ENCODE measurements at places on chromosomes 6 and 20.

DNA sequence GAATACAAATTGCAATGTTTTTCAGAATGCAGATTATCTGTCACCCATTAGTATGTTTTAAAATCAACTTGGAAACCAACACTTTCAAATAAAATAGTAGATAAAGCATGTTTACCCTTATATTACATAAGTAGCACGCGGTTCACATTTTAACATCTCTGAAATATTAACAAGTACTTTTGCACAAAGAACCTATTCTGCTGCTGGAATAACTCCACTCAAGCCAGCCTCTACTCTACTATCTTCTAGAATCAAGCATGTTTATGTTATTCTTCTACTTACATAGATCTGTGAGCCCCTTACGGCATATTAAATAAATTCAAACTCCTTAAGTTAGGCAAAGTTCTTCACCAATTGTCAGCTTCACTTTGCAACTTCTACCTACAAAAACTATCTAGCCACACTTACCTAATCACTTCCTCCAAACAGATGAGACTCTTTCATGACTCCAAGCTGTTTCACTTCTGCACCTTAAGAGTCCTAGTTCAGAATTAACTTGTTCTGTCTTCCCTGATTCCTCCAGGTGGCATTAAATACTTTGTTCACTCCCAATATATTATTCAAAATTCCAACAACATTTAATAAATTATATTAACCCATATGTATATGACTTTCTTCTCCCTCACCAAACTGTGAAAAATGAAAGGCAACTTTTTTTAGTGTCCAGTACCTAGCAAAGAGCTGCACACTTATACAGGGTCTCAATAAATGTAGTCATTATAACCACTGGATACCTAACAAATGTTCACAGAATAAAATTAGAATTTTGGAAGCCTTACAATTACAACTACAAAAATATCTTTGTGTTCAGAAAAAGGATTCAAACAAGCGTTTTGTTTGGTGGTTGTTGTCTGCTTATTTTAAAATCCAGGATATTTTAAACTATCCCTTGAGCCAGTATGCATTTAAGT lies 12.1 kb downstream of the CEP85L start:
- DNase-seq = no peak

GRCh38 chr6:81838031-81838430 lies 85.5 kb upstream of the TENT5A start:
- DNase-seq = no peak

GRCh38 chr20:12318043-12318442 lies 400.4 kb downstream of the BTBD3 start:
- no peak for DNase-seq

DNA sequence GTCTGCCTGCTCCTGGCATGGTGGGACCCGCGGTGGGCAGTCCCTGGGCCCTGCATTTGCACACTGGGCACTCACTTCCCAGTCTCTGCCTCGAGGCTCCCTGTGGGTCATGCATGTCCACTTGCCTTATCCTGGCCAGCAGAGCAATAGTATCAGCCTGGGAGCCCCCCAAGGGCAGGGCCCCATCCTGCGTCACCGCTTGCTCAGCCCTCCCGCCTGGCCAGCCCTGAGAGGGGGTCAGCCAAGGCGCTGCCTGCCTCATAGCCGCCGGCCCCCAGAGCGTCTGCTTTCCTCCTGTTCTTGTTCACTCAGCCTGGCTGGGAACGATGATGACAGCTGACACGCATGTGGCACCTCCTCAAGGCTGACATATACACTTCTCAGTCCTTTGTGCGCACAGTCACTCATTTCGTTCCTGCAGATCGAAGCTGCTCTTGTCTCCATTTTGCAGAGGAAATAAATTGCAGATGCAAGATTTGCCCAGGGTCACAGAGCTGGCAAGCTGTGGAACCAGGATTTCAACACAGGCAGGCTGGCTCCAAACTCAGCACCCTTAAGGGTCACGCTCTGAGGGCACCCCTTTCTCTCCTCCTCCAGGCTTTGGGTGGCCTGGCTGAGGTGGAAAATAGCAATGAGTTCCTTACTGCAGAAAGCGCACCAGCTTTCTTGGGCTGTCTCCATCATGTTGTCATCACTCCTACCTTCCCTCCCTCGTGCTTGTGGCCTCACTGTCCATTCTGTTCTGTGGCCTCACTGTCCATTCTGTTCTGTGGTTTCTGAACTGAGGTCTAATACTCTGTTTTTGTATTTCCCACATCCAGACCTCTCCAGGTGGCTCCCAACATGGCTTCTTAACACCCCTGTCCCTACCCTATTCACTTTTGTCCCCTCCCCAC lies 17.2 kb downstream of the KCNK17 start:
- no peak for DNase-seq

DNA sequence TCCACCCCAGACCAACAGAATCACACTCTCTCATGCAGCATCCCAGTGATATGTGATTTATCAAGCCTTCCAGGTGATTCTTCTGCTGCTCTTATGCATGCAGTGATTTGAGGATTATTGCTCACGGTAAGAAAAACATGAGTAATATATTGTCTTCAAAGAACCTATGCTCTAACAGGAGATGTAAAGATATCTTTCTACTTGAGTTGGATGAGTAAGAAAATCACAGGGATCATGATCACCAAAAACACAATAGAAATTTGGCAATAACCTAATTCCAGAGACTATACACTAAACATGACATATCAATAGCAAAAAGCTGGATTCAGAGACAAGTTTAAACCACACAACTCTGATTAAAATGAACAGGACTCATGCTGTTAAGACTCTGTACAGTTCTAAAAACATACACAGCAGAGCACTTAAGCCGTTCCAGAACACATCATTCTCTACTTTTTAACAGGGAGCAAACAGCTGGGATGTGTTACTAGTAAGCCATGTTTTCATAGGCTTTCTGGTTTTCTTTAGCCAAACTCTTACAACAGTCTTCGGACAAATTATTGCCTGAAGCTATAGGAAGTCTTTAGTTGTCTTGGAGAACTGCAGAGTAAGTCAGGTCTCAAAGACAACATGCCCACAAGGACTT lies 568.6 kb downstream of the HAO1 start:
- DNase-seq = no peak

GRCh38 chr6:130055271-130055670 lies 36.9 kb downstream of the L3MBTL3 start:
- no peak for DNase-seq

- DNase-seq = no peak
Measured at GRCh38 chr6:14642842-14643241, 525.3 kb downstream of the CD83 start.

DNA sequence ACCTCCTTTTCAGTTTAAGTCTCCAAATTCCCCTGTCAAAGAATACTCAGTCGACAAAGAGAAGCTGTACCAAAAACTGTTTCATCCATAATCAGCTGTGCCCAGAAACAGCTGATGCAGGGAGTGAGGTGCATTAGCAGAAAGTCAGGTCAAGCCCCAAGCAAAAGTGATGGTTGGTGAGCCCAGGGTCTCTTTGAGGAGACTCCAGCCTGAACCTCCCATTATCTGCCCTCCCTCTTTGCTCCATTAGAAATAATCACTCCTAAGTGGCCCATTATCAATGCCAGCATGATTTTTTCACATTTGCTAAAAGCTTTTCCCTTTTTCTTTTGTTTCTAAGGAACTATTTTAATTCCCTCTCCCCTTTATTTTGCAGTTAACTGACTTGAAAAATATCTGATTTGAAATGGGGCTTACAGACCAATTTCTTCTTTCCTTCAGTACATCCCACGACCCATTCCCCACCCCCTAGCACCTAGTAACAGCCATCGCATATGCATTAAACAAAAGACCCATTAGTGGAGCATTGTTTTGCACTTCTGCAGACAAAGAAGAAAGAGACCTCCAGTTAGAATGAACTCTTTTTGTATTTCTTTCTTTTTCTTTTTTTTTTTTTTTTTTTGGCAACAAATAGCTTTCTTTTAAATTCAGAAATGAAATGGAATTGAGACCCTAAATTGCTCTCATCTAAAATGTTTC lies 257.0 kb downstream of the GRIK2 start:
- no peak for DNase-seq

Data from fibroblast of skin of left quadriceps (primary cell).